NCI-H524 treated with DMSO at 0.1 percent for 48 hours (cell line): ENCODE measurements at places on chromosomes 7 and 10.
A peak's percentile ranks its signal among the peaks of the same experiment; 100 is the strongest.

GRCh38 chr7:47337531-47337930 is 244.4 kb downstream of the TNS3 start:
- DNase-seq: no peak

GRCh38 chr7:49878627-49879026 is 105.2 kb downstream of the VWC2 start:
- no peak for DNase-seq

GRCh38 chr10:8159341-8160165 is 105.1 kb downstream of the GATA3 start:
- DNase-seq: no peak

DNA sequence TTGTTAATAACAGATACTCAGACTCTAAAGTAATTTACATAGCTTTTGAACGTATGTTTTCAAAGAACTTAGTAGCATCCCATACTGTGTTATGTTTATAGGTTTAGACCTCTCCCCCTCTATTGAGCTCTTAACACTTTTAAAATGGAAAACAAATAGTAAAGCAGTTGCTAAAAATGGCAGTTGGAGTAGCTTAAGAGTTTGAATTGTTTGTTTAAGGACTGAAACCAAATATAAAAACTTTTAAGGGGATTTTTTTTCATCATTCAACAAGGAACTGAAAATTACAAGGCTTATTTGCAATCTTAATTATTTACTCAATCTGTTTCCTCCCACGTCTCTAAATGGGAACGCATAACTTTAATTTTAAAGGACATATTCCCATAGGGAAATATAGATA is 1.6 kb upstream of the SPAG6 start:
- DNase-seq: no peak

GRCh38 chr7:101832685-101833375 is 15.4 kb downstream of the CUX1 start:
- DNase-seq: no peak

- no peak for DNase-seq
These were observed 30.5 kb downstream of the ABCB1 start for GRCh38 chr7:87570178-87570577.

GRCh38 chr7:157715071-157715937 is 378.5 kb downstream of the DNAJB6 start:
- no peak for DNase-seq

DNA sequence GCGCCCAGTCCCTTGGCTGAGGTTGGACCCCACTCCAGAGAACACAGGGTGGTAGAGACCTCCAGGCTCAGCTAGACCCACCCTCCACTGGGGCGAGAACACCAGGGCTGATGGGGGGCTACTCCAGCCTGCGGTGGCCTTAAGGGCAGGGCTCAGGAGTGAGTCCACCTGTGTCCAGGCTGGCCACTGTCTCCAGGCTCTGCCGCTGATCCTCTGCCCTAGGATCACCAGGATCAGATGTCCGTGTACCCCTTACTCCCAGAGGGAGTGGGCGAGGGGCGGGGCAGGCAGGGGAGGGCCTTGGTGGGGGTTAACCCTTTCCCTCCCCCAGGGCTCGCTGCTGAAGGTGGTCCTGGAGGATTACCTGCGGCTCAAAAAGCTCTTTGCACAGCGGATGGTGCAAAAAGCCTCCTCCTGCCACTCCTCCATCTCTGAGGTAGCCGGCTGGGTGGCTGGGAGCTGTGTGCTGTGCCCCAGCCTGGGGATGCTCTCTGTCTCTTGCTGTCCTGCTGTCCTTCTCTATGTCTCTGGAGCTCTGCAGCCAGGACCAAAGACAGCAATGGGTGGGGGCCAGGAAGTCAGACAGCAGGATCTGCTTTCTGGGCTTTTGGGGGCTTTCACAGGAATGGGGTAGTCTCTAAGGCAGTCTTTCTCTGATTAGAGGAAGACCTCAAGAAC is 38.0 kb downstream of the PSAP start:
- no peak for DNase-seq

GRCh38 chr10:95414016-95414830 is 123.4 kb upstream of the PDLIM1 start:
- DNase-seq: no peak

DNA sequence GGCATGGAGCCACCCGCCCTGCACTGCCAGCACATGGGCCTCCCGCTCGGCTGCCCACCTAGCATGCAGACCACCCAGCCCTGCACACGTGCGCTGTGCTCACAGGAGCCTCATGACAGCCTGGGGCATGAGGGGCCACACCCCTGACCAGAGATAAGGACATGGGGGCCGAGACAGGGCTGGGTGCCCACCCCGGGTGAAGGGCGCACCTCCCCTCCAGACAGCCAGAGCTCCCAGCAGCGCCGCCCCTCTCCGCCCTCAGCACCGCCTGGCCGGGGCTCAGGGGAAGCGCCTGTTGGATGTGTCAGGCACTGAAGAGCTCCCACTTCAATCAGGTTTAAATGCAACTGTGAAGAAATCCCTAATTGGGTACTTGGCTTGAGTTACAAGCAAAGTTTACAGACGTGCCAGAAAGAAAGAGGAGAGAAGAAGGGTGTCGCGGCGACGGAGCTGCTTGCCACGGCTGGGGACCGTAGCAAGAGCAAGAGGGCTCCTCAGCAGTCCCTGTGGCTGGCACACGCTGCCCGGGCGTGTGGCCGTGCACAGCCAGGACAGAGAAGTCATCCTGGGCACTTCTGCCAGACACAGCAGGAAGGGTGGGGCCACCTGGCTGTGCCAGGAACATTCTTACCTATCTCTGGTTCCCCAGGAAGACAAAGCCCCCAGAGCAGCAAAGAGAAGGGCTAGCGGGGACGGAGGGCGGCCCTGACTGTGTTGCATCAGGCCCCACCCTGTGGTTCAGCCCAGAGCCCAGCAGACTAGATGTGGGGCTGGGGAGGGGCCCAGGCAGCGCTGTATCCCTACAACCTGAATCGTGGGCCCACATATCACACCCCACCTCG is 247.4 kb downstream of the ELFN1 start:
- DNase-seq: no peak

DNA sequence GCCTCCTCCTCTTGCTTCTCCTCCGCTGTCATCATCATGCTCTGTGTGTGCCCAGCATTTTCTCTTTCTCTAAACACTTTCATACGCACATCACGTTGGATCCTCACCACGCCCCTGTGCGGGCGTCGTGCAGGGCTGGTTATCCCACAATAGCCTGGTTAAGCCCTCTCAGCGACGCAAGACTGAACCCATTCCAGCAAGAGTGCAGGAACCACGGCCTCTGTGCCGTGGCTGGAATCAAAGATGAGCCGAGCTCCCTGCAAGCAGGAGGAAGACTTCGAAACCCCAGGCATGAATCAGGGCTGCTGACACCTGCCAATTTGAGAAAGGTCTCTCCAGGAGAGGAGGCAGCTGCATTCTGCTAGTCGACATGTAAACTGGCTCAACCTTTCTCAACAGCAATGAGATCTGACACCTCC is 74.8 kb upstream of the FOXK1 start:
- DNase-seq: no peak

DNA sequence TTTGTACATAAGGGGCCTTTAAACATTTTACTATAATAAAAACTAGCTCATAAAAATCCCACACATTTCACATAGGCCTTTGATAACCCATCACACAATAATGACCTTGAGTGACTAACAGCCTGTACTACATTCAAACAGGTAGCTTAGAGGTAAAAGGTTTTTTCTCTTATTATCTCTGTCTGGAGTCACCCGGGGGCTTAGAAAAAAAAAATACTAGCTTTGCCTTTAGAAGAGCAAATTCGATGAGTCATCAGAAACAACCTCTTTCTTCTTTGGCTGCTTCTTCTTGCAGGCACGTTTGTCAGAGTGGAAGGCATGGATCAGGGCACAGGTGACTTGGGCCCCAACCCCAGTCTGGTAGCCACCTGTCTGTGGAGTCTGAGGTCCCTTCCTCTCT is 43.4 kb upstream of the ADO start:
- DNase-seq: no peak

DNA sequence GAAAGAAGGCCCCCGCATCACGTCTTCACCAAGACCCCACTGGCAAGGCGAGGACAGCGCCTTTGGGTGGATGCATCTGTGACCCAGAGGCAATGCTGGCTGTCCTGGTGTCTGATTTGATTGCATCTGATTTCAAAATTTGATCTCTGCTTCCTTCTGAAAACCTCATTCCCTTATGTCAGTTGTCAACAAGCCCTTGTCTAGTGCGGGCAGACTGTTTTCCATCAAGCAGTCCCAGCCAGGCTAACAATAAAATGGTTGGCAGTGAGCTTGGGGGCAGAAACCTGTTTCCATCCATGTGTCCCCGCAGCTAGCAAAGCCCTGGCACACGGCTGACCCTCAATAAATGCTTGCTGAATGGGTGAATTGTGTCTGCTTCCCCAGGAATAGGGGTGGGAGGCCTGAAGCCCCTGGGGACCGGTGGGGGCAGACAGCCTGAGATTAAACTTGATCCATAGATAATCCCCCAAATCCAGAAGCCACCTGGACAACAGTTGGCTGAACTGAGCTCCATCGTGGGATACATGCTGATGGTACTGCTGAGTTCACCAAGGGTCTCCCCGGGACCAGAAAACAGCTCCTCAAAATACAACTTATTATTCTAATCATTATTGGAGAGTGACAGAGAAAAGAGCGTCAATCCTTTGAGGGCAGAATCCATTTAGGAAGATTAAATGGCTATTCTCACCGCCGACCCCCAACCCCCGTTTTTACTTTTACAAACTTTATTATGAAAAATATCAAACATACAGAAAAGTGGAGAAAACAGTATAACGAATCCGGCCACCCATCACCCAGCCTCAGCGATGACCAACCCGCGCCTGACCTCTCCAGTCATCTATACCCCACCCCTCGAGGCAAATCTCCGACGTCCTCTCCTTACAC is 912 bp upstream of the DUSP5 start:
- DNase-seq: peak; percentile 61

GRCh38 chr10:114387784-114388183 is 16.5 kb downstream of the AFAP1L2 start:
- DNase-seq: no peak

- no peak for DNase-seq
These were observed 251.5 kb downstream of the TRIL start for GRCh38 chr7:28706584-28706983.

- DNase-seq: no peak
These were observed 229.9 kb downstream of the ADARB2 start for GRCh38 chr10:1507436-1507835.

DNA sequence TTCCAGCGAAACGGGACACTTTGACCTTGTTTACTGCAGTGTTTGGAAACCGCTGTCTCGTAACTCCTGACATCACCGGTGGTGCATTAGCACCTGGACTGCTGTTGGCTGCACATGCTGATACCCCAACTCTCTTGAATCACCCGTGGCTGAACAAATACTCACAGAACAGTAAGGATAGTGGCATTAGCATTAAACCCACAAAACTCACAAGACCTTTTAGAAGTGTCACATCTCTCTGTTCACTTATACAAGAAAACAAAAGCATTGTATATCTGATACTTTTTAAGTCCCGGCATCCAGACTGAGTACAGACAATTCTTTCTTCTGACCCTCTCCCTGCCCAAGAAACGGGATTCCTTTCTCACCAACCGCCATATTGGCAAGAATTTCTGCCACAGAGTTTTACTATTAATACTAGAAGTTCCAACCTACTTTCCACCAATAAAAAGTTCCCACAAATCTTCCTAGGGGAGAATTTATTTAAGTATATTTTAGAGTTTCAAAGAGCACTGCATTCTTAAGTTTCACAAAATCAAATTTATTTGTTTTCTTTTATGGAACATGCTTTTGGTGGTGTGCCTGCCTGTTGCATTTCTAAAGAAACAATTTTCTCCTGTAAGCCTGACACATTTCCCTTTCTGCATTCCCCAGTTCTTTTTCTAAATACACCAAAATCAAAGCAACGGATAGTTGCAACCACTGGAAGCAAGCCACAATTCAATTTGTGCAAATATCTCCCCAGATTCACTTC is 208.4 kb upstream of the KLF14 start:
- DNase-seq: no peak

DNA sequence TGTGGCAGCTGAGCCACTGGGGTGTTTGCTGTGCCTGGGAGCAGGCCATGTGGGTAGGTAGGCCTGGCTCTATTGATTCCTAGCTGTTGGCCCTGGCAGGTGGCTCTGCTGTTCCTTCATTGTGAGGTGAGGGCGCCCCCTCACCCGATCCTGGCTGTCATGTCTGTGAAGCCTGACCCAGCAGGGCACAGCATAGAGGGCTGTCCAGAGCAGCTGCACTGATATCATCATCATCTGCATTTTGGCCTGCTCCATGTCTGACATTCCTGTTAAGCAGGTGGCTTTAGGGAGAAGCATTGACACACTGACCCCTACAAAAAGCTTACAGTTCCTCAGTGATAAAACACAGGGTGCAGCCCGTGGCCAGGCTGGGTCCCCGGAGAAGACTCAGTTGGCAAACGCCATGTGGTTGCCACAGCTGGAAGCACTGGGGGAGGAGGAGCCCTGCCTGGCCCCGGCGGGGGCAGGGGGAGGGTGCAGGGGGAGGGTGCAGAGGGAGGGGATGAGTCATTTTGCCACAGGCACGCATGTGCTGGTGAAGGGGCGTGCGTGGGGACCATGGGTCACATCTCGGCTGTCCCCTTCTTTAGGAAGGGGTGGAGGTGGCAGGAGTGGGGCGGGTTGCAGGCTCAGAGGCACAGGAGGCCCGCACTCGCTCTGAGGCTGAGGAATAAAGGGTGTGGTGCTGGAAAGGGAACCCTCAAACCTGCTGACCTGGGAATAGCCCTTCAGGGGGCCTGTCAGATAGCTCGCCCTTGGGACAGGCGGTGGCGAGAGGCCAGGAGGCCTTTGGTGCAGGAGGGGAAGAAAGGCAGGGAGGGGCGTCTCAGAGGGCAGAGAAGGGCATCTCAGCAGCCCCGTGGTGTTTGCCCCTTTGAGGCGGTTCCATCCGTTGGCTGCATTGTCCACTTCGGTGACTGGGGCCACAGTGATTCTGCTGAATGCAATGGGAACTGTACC is 31.6 kb downstream of the IKZF1 start:
- DNase-seq: no peak

DNA sequence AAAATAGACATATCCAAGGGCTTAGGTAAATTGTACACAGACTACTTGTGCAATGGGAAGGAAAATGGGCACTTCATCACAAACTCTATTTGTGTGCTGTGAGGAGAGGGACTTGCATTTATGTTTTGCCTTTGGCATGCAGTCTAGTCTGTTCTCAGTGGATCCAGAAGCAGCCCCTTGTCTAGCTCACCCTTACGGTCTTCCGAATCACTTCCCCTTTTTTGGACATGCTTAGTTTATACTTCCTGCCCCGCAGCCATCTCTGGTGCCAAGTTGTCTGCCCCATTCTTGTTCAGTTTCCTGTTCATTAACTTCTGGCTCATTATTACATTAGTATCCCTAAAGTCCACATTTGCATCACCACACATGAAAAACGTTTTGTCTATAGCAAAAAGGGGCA is 161.6 kb downstream of the NRCAM start:
- no peak for DNase-seq

- DNase-seq: no peak
These were observed 1.9 kb downstream of the CRYGN start for GRCh38 chr7:151437866-151438516.

GRCh38 chr7:25812086-25812850 is 339.7 kb upstream of the NFE2L3 start:
- no peak for DNase-seq
